Stimulated activated CD8-positive, alpha-beta memory T cell treated with anti-CD3 and anti-CD28 coated beads, Interleukin-4, amount 100 ng/mL, for 1 hour (primary cell): ENCODE measurements at places on chromosomes 16 and 17.

DNA sequence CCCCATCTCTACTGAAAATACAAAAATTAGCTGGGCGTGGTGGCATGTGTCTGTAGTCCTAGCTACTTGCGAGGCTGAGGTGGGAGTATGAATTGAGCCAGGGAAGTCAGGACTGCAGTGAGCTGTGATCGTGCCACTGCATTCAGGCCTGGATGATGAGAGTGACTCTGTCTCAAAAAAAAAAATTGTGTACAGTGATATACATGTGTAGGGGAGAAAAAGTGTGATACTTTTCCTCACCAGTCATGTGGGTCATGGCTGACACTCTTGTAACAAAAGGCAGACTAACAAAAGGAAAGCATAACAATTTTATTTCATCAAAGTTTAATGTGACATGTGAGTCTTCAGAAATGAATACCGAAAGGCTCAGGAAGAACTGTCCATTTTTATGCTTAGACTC is 2.0 kb upstream of the ABCC12 start:
- no peak for DNase-seq

GRCh38 chr16:1351215-1351581 is 480 bp downstream of the TSR3 start:
- DNase-seq = no peak

DNA sequence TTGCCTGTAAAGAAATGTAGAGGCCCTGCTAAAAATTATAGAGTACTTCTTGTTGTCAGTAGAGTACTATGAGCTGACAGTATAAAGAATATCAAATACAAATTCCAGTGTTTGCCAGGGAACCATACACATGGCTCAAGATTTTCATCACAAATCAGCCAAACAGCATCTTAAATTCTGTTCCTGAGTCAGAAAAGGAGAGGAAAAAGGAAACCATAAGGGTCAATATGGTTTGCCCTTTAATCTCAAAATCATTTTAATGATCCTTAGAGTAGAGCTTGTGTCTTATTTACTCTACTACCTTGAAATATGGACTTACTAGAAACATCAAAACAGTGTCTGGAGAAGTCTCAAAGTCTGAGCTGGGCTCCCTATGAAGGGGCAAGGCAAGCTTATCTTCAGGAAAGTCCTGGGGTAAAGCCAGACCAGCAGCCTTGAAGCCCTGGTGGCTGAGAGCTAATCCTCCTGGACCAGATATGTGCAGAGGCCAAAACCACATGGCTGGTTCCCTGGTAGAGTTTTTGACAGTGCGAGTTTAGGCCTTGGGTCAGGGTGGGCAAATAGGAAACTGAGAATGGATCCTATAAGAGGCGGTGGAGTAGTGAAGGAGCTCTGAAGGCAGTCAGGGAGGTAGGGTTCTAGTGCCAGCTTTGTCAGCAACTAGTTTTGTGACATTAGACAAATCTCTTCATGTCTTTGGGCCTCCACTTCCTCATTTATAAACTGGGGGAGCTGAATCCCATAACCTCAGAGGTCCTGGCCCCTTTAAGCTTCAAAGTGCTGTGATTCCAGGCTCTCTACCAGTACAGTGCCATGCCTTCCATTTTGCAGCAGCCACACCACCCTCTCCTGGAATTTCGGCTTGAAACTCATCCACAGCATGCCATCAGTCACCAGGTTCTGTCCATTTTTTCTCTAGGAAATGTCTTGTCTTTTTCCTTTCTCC is 38.9 kb downstream of the MRTFB start:
- no peak for DNase-seq

- no peak for DNase-seq
Measured at GRCh38 chr17:13385481-13385911, 216.2 kb downstream of the HS3ST3A1 start.

DNA sequence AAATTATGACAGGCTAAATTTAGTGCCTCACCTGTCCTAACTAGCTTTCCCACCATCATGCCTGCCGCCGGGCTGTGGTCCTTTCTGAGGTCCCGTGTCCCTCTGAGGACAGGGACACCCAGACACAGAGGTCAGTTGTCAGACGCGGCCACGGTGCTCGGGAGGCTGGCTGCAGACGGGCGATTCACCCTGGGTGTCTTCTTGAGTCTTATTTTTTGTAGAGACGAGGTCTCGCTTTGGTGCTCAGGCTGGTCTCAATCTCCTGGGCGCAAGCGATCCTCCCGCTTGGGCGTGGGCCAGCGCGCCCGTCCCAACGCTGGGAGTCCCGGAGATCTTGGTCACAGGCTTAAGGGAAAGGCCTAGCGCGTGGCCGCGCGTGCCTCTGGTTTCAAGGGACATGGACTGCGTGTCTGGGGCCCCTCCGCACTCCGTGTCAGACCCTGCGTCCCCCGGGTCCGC is 797 bp upstream of the RAB11FIP3 start:
- no peak for DNase-seq

DNA sequence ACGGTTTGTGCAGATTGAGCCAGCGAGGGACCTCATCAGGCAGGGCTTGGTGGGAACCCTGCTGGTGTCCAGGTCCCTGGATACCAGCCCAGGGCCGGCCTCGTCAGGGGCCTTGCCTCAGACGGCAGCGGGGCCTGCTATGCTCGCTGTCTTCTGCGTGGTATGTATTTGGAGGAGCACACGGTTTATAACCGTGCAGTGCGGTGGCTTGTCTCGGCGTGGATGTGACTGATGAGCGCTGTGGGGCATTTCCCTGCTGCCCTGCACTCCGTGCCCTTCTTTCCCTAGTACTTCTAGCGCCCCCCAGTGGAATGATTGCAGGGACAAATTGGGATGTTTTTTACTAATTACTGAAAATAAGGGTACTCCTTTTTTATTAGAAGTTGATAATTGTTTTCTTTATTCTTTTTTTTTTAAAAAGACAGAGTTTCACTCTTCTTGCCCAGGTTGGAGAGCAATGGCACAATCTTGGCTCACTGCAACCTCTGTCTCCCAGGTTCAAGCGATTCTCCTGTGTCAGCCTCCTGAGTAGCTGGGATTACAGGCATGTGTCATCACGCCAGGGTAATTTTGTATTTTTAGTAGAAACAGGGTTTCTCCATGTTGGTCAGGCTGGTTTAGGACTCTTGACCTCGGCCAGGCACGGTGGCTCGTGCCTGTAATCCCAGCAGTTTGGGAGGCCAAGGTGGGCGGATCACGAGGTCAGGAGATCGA is 15.3 kb downstream of the TBCD start:
- no peak for DNase-seq

DNA sequence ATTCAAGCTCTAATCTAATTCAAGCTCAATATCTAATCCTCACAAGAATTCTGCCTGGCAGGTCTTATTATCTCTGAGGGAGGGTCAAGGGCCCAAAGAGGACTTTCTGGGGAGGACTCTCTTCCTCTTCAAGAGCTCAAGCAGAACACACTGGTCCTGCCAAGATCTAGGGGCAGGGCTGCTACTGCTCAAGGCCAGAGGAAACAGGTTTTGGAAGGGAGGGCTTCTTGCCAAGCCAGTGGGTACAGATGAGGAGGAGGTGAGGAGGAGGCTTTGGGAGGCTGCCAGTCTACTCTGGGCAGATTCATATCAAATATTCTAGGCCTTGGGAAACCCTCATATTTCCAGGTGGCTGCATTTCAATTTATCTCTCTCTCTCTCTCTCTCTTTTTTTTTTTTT is 51.8 kb upstream of the IL34 start:
- DNase-seq = no peak

DNA sequence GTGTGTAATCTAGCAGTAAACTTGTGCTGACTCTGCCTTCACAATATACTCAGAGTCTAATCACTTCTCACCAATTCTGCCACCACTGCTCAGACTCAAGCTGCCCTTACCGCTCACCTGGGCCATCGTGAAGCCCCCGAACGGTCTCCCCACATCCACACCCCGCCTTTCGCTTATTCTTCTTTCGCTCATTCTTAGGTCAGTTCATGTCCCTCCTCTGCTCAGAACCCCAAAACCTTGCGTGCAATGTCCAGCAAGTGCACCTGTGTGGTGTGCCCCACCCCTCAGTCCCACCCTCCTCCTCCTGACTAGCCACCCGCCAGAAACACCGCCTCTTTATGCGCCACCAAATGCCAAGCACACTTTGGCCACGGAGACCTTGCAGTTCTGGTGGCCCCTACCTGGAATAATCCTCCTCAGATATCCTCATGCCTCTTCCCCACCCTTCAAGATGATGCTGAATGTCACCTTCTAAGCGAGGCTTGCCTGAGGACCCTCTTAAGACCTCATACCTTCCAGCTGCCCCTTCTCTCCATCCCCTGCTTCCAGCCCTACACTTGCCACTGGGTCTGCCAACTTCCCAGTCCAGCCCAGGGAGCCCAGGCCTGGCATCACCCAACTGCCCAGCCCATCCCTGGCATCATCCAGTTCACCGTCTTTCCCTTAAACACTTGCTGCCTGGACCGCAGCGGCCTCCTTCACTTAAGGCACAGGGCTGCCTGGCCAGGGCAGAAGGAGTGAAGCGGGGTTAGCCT is 34.3 kb upstream of the RBFOX3 start:
- DNase-seq = no peak

- no peak for DNase-seq
Measured at GRCh38 chr17:28646039-28646754, 1.2 kb upstream of the BLTP2 start.

DNA sequence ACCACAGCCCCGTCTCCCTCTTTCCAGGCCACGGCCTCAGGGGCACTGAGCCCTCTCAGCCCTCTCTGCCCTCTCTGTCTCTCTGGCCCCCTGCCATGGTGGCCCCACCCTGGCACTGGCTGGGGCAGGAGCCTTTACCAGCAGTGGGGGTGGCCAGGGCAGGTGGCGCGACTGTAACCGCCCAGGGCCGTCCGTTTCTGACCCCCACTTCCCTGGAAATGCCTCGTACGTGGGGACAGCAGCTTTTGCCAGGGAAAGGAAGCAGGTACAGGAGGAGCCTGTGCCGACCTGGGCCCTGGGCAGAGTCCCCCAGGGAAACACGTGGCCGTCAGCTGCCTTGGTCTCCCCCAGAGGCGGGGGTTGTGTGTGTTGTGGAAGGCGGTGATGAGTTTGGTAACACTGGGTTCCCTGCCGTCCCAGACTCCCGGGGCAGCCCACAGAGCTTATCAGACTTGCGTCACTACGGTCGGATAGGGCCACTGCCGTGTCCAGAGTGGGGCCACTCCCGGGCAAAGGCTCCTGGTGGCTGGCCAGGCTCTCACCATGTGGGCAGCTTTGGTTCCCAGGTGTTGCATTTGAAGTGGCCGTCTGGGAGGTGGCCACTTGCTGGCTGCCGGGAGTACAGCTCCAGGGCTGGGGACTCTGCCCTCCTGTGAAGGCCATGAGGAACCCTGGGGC is 249.3 kb upstream of the CIBAR2 start:
- DNase-seq = no peak

DNA sequence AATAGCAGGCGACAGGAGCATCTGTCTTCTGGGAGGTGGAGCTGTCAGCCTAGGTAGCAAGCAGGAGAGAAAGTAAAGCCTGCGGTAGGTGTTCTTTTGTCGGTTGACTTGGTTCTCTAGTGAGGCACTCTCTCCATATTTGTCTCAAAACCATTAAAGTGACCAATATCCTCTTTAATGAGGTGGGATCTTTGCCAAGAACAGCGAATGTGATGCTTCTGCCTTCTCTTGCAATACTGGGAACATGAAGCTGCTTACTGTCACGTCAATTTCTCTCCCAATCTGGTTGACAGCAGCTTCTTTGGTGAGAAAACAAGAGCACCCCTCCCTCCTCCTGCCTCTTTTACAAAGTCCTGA is 176.7 kb downstream of the ABCC12 start:
- DNase-seq = no peak
